ENCODE measurements at places on chromosomes 6 and 20.

- DNase-seq = no peak
Measured at GRCh38 chr6:170223718-170224693, 66.9 kb downstream of the DLL1 start.

- no peak for DNase-seq
Measured at GRCh38 chr20:59183751-59184150, 20.1 kb downstream of the ZNF831 start.

DNA sequence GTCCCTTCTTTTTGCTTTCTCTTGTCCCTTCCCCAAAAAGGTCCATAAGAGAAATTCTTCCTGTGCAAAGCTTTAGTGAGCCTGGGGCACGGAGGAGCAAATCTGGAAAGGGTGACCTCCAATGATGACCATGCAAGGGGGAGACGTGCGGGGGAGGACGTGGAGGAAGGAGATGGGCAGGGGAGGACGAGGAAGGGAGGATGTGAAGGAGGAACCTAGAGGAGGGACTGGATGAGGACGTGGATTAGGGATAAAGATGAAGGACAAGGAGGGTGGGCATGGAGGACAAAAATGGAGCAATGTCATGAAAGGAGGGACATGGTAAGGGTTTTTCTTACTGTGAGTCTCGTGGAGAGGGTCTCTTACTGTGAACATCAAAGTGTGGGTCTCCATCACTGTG is 139.5 kb downstream of the ERMARD start:
- DNase-seq = no peak

DNA sequence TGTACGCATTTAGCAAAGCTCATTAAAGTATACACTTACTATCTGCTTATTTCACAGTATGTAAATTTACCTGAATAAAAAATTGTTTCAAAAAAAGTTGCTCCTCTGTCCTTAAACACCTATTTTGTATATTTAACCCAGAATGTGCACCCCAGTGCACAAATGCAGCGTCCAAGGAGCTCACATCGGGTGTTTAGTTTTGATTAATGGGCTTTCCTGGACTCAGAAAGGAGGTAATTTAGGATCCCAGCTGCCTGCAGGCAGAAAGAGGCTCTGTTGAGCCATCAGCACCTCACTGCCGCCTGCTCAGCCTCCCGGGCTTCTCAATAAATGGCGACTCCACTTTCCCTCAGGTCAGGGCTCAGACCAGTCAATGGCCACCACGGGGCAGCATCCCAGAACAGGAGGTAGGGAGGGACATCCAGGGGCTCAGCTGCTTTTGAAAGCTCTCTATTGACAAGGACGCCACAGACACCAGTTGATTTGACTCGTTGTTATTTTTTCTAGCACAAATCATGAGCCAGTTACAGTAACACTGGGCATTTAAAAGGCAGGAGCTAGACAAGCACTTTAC is 70.2 kb upstream of the TBC1D7 start:
- DNase-seq = no peak

- peak; percentile 49 for DNase-seq
Measured at GRCh38 chr6:124962639-124963415, 590 bp downstream of the RNF217 start.

GRCh38 chr6:87926687-87927086 is 121.0 kb upstream of the SPACA1 start:
- no peak for DNase-seq

- DNase-seq = no peak
Measured at GRCh38 chr6:28226460-28226859, 1.4 kb downstream of the ZSCAN9 start.

DNA sequence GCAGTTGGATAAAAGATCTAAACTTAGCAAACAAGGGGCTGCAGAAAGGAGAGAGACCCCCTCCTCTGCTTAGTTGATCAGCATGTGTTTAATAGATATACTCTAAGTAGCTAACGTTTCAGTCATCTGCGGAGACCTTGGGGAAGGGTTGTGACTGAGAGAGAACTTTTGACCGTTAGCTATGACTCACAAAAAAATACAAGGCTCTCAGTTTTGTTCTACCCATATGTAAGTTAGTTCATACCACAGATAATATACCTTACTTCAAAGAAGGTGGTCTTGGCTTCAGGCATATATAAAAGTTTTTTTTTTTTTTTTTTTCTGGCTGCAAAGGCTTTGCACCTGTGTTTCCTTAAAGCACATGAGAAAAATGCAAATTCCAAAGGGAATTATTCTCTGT is 258.9 kb downstream of the GJA1 start:
- DNase-seq = peak; percentile 81

DNA sequence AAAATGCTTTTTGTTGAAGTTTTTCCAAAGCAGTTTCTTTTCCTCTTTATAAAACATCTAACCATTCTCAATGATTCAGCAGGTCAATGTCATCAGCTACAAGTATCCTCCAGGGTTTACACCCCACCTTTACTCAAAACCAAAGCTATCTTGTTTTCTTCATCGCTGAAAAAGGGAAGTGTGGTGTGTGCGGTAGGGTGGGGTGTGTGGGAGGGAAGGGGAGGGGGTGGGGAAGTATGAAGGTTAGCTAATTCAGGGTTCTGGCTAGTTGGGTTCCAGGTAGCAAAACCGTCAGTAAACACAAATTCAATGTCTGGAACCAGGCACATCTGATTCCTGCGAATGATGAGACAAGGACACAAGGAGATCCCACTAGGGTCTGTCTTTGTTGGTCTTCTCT is 189.6 kb downstream of the GJA10 start:
- no peak for DNase-seq

- DNase-seq = peak; percentile 15
Measured at GRCh38 chr20:46289432-46289831, 18.9 kb downstream of the CDH22 start.

- DNase-seq = peak; percentile 54
Measured at GRCh38 chr20:25418776-25419175, 11.3 kb downstream of the GINS1 start.

DNA sequence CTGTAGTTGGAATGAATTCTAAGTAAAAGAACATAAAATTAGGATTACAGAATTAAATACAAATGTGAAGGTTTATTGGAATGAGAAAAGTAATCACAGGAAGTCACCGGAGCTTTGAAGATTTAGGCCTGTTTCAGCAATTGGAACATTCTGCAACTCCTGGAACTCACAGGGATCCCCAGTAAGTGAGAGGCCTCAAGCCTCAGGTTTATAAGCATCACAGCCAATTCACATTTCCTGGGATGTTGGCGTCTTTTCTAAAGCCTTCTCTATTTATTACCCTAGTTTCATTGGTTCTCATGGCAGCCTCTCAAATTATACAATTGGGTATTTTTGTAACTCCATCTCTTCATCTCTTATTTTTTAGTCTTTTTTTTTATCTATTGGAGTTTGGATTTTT is 90.4 kb upstream of the HIVEP1 start:
- no peak for DNase-seq

DNA sequence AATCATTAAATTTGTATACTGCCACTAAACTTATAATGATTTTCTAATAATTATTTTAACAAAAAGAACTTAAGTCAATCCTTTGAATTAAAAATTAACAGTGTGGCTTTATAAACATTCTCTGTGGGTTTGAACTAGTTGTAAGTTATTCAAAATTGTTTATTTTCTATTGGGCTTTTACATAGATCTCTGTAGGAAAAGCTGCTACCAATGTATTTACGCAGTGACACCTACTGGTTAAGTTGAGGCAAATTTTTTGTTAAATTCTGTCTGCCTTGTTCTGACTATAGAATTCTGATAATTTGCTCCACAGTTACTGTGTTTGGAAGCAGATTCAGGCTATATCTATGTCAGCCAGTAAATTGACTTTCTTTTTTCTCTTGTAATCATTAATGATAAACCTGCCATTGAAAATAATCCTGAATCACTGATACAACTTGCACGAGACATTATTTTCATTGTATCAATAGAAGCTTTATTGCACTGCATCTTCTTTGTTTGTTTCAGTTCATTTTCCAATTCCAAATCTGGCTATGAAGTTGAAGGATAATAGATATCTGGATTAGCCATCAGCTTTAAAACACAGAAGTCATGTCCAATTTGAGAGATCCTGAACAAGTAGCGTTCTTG is 66.0 kb upstream of the UTRN start:
- DNase-seq = peak; percentile 74

- no peak for DNase-seq
Measured at GRCh38 chr6:163955756-163956155, 541.2 kb downstream of the QKI start.

- DNase-seq = no peak
Measured at GRCh38 chr20:40255365-40255764, 433.7 kb downstream of the MAFB start.

- no peak for DNase-seq
Measured at GRCh38 chr6:53855940-53856339, 61.1 kb downstream of the LRRC1 start.

DNA sequence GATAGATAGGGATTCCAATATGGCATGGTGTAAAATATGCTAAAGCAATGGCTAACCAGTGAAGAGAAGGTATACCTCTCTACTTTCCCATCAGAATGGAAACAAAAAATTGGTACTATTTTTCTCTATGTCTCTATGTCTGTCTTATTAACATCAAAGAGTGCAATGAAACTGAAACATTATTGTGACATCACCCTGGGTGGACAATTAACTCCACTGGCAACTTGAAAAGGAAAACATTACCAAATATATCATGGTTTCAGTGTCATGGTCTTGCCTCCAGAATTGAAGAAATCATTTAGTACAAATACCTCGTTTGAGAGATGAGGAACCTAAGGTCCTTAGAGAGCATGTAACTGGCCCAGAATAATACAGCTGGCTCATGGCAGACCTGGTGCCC is 1132.5 kb upstream of the MAP3K7 start:
- no peak for DNase-seq

- DNase-seq = no peak
Measured at GRCh38 chr6:13058051-13058450, 270.3 kb downstream of the TBC1D7 start.

DNA sequence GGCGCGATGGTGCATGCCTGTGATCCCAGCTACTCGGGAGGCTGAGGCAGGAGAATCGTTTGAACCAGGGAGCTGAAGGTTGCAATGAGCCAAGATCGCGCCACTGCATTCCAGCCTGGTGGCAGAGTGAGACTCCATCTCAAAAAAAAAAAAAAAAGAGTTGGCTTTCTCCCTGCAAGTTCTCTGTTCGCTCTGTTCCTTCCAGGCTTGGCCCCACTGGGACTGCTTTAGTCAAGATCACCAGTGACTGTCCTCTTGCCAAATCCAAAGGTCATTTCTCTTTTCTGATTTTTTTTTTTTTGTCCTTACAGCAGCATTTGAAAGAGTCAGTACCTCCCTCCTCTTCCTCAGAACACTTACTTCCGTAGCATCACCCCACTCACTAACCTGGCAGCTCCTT is 10.8 kb upstream of the GNRH2 start:
- DNase-seq = no peak

DNA sequence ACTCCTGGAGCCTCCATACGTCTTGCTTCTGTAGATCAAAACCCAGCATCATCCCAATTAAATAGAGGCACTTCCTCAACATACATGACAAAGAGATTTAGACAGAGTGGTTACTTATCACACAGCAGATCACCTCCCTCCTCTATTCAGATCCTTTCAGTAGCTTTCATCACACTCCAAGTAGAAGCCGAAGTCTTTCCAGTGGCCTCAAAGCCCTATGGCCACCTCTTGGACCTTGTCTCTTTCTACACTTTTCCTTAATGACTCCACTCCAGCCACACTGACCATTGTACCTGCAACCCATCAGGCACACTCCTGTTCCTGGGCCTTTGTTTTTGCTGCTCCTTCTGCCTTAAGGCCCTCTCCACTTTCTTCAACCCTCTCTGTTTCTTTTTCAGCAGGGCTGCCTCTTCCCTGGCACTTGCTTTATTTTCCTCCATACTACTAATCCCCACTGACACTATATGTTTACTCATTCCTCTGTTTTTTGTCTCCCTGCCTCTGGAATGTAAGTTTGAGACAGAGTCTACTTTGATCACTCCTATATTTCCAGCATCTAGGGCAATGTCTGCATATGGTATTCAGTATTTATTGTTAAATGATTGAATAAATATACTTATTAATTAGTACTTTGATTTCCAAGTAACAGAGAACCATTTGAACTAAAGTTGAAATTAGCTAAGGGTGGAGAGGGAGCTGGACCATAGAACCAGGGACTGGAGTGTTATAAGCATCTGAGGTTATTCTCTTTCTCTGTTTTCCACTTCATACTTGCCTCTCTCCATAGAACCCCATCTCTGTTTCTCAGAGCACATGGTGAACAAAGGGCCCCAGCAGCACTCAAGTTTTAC is 43.4 kb upstream of the TRAM2 start:
- DNase-seq = no peak

DNA sequence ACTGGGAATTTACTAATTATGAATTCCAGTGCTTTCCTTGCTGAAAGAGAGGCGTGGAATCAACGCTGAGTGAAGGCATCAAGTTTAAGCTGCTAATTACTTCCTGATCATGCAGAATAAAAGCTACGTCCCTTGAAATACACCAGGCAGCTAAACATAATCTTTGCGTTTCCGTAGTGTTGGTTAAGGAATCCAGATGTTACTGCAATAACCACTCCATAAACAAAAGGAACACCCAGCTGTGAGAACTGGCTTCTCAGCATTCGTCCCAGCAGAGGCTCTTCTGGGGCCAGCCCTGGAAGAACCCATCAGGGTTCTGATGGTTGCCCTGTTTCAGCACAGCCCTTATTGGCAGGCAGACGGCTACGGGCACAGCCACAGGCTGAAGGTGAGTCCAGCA is 111.4 kb downstream of the CDH26 start:
- DNase-seq = no peak

- DNase-seq = no peak
Measured at GRCh38 chr20:46286977-46287376, 21.3 kb downstream of the CDH22 start.

DNA sequence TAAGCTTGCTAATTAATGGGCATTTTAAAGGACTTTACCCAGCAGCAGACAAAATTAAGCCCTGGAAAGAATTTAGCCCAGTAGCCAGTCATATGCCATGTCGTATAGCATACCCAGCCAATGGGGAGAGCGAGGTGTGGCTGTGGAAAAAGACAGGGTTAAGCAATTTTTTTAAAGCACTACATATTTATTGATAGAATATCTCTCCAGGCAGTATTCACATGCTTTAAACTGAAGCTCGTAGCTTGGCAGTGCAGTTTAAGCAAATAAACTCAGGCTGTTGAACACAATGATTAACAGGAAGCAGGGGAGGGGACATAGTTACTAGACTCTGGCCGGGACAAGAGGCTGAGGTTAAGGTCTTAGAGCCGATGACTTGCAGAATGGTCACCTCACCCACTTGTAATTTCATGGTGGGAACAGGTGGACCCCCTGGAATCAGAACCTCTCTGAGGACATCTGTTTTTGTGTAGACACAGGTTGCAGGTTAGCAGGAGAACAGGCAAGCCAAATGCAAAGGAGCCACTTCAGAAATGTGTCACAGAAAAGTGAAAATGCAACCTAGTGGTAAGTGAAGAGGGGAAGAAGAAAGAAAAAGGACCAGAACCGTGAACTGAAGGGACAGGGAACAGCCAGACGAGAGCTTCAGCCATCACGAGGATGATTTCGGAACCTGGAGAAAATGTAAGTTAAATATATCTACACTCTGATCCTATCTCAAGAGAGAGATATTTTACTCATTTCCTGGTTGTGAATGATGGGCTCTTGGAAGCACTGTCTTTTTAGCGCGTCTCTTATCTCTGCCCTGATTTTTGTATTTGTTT is 7.2 kb downstream of the GCNT2 start:
- DNase-seq = peak; percentile 82
